Stimulated activated CD8-positive, alpha-beta memory T cell treated with anti-CD3 and anti-CD28 coated beads, Interleukin-12 subunit alpha, Interleukin-12 subunit beta, amount 100 ng/mL, for 1 hour (primary cell): ENCODE measurements at places on chromosomes 5 and 9.

GRCh38 chr5:8993031-8993430 lies 552.8 kb downstream of the SEMA5A start:
- no peak for DNase-seq

GRCh38 chr9:23117616-23118015 lies 671.0 kb downstream of the DMRTA1 start:
- no peak for DNase-seq

- no peak for DNase-seq
Observed at GRCh38 chr9:6566409-6567139, 79.0 kb downstream of the GLDC start.

GRCh38 chr5:53892224-53892623 lies 331.8 kb downstream of the NDUFS4 start:
- DNase-seq, result no peak

DNA sequence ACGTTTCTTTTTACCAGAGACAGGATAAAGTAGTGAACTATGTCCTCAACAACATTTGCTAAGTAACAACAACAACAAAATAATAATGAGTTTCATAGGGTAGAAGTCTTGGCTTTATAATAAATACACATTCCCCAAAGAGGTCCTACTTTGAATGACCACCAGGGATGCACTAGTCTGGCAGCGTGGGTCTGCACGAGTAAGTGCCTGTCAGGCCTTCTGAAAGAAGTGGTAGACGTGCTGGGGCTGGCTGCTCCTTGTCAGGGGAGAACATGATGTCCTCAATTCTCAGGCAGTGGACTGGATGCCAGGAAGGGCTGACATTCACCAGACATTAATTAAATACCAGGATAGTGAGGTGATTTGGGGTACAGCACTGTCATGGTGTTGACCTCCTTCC lies 331.1 kb downstream of the TMEM38B start:
- no peak for DNase-seq

- no peak for DNase-seq
Observed at GRCh38 chr5:44329716-44330115, 59.5 kb downstream of the FGF10 start.

DNA sequence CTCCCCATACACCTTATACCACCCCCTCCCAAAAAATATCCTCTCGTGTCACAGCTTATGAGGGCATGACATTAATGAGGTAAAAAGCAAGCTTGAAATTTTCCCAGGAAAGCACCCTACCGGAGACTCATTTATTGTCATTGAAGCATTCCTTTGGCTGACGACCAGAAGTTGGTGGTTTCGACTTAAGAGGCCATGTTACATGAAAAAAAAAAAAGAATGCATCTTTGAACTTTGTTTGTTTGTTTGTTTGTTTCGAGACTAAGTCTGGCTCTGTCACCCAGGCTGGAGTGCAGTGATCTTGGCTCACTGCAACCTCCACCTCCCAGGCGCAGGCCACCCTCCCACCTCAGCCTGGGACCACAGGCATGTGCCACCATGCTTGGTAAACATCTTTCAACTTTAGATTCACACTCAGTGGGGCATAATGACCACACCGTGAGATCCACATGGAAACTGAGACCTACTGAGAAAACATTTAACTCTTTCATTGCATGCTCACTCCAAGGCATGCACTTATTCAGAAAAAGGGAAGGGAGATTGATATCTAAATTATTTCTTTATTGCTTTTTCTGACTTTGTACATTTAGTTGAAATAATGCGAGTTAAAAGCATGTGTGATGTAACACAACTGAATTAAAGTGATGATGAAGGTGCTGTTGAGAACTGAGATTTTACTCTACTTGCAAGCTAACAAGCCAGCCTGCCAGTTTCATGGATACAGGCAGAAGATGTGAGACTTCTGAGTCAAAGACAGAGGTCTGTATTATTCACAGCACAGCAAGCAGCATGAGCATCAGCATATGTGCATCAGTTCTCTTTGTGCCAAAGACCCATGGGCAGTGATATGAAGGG lies 5.1 kb upstream of the RAB14 start:
- DNase-seq, result no peak

DNA sequence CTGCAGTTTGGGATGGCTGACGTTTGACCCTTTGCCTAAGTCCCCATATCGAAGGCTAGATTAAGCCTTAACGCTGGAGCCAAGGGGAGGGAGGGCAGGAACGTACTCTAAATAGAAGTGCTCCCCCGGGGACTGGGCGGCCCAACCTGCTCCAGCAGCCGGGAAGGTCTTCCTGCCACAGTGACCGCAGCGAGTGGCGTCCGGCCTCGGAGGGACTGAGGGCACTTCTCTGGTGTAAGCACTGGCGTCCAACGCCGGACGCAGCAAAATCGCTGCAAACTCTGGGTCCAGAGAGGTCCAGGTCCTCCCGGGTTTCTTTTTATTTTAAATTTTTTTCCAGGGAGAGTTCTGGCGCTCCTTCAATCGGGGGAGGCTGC lies 505 bp upstream of the ACER2 start:
- DNase-seq, result no peak

GRCh38 chr9:127122176-127123063 lies at the start of gene ANGPTL2:
TSS of gene ANGPTL2 (minus strand) at chr9:127122635. CDS start at chr9:127108731, 13,904 bp downstream.
- DNase-seq, result no peak

- no peak for DNase-seq
Observed at GRCh38 chr5:6081727-6082210, 296.6 kb downstream of the MED10 start.

DNA sequence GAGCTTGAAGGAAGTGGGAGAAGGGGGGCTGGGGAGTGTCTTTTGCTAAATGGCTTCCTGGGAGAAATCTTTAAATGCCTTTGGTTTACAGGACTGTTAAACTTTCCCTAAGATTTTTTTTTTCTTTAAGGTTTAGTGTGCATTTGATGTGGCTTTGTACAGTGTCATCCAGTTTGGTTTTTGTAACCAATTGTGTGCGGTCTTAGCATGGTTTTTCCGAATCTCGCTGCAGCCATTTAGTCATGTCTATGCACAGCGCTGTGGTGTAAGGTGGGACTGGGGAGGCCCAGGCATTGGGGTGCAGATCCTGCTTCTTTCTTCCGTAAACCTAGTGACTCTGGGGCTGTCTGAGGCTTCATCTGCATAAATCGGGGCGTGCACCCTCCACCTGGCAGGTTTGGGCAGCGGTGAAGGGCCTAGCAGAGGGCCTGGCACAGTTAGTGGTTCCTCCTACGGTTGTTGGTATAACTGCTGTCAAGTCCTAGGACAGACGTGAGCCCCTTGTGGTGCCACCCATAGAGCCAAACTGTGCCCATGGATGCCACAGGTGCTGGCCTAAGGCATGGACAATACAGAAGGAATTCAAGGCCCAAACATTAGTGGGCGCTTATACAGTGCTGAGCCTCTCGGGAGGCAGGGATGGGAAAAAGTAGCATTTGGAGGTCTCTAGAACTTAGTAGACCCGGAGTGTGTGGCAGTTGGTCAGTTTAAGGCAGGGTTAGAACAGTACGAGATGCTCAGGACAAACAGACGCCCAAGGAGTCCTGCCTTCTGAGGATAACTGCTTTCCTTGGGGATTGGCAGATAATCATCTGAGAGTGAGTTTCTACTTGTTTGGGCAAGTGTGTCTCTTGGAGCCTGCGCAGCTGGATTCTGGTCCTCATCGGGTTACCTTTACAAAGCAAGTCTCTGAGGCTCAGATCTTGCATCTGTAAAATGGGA lies 1.5 kb downstream of the PRRC2B start:
- peak; percentile 67 for DNase-seq

- DNase-seq, result peak; percentile 8
Observed at GRCh38 chr5:107248066-107248695, 422.6 kb downstream of the EFNA5 start.

DNA sequence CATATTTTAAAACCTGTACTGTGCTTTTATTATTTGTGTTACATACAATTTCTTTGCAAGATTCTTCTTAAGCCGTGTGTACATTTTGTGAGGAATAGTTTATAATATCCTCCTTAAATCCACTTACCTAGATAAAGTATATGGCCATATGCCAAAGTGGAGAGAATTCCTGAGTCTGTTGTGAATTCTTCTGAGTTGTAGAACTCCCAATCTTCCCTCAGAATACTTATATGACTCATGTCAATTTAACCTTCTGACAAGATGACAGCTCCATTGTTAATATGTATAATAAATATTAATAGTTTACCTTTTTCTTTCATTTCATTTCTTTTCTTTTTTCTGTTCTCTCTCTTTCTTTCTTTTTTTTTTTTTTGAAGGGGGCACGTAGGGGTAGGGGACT lies 6.0 kb upstream of the RICTOR start:
- no peak for DNase-seq

- DNase-seq, result no peak
Observed at GRCh38 chr9:104987743-104988142, 59.8 kb upstream of the ABCA1 start.

GRCh38 chr5:6832994-6833393 lies 119.8 kb downstream of the TENT4A start:
- DNase-seq, result no peak

- no peak for DNase-seq
Observed at GRCh38 chr9:113210815-113211214, 10.3 kb downstream of the FKBP15 start.

- DNase-seq, result no peak
Observed at GRCh38 chr5:89849830-89850512, 559.6 kb downstream of the CETN3 start.

- no peak for DNase-seq
Observed at GRCh38 chr9:32723789-32724325, 59.5 kb upstream of the TMEM215 start.

DNA sequence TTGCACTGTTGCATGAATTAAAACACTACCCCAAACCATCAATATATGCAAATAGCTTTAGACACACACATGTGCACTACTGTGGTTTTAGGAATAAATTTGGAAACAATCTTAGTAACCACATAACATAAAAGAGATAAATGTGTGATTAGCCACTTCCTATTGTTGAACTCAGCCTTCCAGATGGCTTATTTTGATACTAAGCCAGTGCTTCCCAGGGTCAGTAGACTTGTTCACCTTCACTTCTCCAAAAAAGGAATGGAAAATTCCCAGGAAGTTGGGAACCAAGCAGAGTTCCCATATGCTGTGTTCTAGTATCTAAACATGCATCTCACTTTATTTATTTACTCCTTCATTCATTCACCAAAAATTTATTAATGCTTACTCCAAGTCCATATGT lies 47.8 kb downstream of the SVEP1 start:
- no peak for DNase-seq

- DNase-seq, result no peak
Observed at GRCh38 chr5:1376981-1377380, 32.1 kb upstream of the CLPTM1L start.

- no peak for DNase-seq
Observed at GRCh38 chr9:71885467-71885866, 25.5 kb downstream of the ABHD17B start.

DNA sequence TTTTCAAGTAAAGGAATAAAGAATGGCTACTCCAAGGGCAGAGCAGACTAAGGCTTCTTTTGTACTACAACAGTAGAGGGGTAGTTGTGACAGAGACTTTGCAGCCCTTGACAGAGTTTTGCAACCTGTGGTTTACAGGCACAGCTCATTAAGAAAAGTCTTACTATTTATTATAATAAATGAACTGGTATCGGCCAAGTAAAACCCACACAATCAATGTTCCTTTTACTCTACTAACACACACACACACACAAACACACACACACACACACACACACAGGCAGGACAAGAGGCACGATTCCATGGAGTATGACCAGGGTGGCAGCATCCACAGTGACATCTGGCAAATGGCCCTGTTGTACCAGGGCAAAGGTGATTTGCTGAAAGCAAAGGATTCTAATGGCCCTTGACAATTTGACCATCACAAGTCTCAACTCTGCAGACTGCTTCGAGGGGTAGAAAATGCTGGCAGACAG lies 59.1 kb upstream of the GOLPH3 start:
- DNase-seq, result no peak

DNA sequence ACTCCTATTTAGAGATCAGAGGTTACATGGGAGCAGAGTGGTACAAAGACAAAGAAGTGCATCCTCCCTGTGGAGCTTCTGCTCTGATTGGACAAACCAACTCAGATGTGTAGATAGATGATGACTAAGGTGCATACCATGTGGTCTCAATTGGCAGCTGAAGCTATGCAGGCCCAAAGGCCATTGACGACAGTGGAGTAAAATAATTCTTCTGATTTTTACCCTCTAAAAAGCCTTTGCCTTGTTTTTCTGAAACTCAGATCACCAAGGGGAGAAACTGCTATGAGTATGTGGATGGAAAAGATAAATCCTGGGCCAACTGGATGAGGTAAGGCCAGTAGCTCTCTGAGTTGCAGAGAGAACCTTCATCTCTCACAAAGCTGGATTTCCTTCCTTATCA lies 15.6 kb downstream of the PRDM9 start:
- no peak for DNase-seq

- DNase-seq, result no peak
Observed at GRCh38 chr9:116700279-116700678, 13.2 kb downstream of the TRIM32 start.

DNA sequence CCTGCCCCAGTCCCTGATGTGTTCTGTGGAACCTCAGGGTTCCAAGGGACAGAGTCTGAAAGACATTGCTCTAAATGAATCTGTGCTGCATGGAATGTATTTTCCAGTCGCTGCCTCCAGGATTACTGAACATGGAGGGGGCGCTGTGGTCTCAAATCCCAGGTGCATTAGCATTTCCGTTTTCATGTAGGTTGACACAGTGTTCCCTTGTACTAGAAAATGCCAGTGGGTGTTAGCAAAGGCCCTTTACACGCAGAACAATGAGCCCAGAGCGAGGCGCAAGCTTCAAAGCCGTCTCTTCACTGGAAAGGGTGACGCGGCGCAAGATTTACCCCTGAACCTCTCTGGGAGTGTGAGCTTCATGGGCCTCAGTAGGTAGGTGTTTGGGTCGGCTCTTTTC lies 308.3 kb downstream of the SLIT3 start:
- DNase-seq, result no peak

DNA sequence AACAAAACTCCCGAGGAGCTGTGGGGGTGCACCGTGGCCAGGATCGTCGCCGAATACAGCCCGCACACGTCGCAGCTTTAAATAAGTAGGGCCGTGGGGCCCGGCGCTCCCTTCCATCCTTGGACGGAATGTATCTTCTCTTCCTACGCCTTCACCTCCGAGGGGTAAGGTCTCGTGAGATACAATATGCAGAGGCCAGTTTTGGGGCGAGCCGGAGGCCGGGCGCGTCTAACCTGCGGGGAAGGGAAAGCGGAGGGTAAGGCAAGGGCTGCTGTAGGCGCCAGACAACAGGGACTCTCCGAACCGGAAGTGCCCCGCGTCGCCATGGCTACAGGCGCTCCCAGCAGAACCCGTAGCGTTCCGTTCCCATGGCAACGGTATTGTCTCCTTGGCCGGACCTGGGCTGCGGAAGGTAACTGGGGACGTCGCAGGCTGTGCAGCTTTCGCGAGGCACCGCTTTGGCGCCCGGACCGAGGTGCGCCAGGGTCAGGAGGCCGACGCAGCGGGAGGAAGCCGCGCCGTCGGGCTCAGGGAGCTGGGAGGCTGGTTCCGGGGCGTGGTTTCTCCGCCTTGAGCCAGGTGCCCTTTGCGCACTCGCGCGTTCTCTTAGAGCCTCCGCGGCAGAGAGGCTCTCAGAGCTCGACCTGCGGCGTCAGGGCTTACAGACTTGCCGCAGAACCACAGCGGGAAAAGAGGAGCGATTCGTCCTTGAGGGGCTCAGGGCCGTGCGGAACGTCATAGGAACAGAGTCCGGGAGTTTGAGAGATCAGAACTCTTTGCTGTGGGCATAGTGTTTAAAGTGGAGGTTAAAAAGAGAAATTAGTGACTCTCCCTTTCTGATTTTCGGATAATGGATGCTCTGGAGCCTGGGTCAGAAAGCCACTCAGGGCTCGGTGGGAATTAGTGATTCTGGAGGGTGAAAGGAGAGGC lies at the start of gene TTC23L:
TSS of gene TTC23L (plus strand) at position 380 of the 930 bp plus-strand sequence. CDS start 1,508 bp downstream, outside the sequence.
- DNase-seq, result peak; percentile 82
